Tibial nerve (tissue), 4 donors: ENCODE measurements at places on chromosomes 3 and 15. TPM values are rescaled to one million over a fixed set of nuclear protein-coding genes. Genes with fewer than 3 reads are reported as not detected.

TP63 gene
- 7.5 TPM for total RNA-seq

GOLGA6L7 gene
- not detected for total RNA-seq

GPR87 gene
- not detected for total RNA-seq

RAB43 gene
- 13.2 TPM for total RNA-seq

DNA sequence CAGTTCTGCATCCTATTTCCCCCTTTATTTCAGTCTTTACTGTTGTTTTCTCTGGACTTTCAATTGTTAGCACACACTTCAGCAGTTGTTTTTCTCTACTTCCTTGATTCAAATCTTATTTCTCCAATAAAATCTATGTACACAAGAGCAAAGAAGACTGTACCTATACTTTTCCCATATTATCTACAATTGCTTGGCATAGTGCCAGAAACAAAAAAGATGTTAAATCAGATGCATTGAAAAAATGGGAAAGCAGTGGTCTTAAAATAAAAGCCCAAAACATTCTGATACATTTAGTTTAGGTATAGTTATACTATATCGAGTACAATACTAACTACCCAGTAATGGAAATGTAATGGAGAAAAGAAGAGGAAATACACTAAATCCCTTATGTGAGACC lies 265.1 kb downstream of the UBE2E2 start:
- no peaks in the 10 kb centered on the region for H3K4me1 ChIP-seq
- no peaks in the 10 kb centered on the region for H3K36me3 ChIP-seq
- no peak for DNase-seq
- no peak overlapping the region for H3K4me3 ChIP-seq
- H3K27me3 ChIP-seq: no peaks in the 10 kb centered on the region
- no peak overlapping the region for H3K27ac ChIP-seq

DNA sequence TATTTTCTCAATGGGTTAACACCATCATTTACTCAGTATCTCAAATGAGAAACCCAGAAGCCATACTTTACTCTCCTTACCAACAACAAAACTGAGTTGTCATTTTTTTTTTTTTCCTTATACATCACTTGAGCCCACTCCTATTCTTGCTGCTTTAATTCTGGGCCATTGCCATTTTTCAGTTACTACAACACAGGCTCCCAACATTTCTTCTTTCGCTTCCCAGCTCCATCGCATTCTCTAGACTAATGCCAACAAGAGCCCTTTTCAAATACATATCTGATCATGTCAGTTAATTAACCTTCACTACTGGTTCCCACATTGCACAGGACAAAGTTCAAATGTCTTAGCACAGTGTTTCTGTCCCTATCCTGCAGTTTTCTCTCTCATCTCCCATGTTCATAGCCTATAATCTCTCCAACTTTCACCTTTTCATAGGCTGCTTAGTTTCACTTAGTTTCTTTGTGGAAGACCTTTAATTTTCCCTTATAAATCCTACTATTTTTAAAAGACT lies 22.5 kb upstream of the ANXA2 start:
- no peak for DNase-seq
- H3K4me3 ChIP-seq: no peak overlapping the region
- peaks cover 15% of the 10 kb centered on the region for H3K4me1 ChIP-seq
- H3K36me3 ChIP-seq: peaks cover 7% of the 10 kb centered on the region
- H3K27ac ChIP-seq: no peak overlapping the region

DNA sequence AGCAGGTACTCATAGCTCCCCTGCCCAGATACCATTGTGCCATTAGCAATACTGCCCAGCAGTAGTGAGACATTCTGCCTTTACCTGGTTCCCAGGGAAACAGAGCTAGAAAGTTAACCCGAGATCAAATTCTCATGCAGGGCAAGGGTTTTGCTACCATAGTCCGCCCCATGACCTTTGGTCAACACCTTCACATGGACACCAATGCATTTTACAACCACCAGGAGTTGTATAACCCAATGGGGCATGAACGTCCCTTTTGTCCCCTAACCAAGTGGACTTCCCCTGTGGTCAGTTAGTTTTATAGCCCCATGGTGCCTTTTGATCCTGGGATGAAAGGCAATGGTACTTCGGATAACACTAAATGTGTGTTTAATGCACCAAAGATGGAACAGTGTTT lies 151.7 kb upstream of the IQSEC1 start:
- H3K27ac ChIP-seq: no peak overlapping the region
- no peaks in the 10 kb centered on the region for H3K36me3 ChIP-seq
- no peaks in the 10 kb centered on the region for H3K4me1 ChIP-seq
- no peaks in the 10 kb centered on the region for H3K27me3 ChIP-seq

DNA sequence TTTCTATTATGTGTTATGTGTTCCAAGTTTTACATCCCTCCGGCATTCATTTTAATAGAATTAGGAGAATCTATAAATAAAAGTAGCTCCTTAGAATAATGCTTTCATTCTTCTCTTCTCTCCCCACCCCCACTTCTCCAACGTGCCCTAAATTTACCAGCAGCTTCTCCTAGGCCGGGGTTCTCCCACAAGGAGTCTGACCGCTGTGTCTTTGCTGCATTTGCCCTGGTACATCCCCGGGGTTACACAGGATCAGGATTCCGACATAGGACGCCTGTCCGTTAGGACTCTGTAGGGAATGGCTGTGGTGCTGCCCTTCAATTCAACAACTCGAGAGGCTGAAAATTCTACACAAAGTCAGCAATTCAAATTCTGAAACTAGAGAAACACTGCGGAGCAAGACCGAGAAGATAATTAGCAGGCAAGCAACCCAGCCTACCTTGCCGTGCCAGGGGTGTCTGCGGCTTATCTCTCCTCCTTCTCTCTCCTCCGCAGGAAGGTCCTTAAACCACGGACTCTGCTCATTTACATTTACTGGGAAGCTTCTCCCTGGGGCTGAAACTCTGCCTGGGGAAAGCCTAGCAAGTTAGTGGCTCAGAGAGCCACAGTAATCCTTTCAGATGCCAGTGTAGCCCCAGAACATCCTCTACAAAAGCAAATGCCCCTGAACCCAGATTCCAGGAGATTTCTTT lies 18.8 kb downstream of the PCSK6 start:
- no peaks in the 10 kb centered on the region for H3K36me3 ChIP-seq
- no peaks in the 10 kb centered on the region for H3K27me3 ChIP-seq
- no peak overlapping the region for H3K4me3 ChIP-seq
- no peak for DNase-seq
- no peak overlapping the region for H3K27ac ChIP-seq

DNA sequence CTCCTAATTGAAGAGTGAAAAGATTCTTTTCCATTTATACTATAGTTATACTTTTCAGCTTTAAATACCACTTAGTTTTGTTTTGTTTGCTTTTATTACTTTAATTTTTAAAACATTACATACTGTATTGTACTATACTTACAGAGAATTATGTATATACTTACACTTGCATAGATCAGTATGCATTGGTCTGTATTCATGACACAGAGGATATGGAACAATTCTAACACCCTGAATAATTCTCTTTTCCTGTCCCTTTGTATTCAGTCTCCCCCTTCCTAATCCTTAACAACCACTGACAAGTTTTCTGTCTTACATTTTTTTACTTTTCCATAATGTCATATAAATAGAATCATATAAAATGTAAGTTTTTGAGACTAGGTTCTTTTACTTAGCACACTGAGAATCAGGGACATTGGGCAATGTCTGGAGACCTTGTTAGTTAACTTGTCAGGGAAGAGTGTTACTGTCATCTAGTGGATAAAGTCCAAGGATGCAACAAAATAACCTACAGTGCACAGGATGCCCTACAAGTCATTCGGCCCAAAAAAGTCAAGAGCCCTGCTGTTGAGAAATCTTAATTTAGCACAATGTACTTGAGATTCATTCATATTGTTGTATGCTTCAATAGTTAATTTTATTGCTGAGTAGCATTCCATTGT lies 95.7 kb upstream of the MCTP2 start:
- no peaks in the 10 kb centered on the region for H3K36me3 ChIP-seq
- H3K4me1 ChIP-seq: no peaks in the 10 kb centered on the region
- H3K27ac ChIP-seq: no peak overlapping the region
- no peak for DNase-seq
- no peak overlapping the region for H3K4me3 ChIP-seq
- no peaks in the 10 kb centered on the region for H3K27me3 ChIP-seq

DNA sequence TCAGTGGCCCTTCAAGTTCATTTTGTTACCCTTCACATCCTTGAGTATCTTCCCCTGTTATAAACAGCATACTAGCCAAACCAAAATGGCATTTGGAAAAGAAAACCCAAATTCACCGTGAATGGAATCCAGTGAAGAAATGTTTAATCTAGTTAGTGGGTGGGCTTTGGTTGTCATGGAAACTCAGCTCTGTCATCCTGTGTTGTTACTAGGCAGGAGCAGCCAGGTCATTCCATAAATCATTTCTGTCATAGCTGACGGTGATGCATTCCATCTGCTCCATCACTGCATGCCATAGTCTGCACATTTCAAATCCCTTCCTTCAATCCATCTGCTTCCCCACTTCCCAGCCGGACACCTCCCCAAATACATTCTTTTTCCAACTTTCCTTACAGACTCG lies 140.4 kb upstream of the CGNL1 start:
- peaks cover 41% of the 10 kb centered on the region for H3K36me3 ChIP-seq
- no peak overlapping the region for H3K27ac ChIP-seq
- DNase-seq: no peak
- H3K27me3 ChIP-seq: no peaks in the 10 kb centered on the region
- H3K4me3 ChIP-seq: no peak overlapping the region
- H3K4me1 ChIP-seq: no peaks in the 10 kb centered on the region
